HT1080 (cell line): ENCODE measurements at places on chromosomes 12 and 14.

DNA sequence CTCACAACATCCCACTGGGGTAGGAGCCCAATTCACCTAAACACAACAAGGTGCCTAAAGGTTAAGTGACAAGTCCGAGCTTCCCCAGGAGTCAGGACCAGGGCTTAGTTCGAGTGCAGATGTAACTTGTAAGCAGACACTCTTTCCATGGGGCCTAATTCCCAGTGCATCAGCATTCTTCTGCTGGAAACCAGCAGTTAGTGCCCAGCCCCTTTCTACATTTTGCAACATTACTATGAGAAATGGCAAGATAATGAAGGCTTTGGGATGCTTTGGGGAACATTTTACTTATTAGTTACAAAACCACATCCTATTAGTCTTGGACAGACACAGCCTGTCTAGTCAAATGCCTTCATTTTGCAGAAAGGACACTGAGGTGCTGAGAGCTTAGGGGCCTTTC, 179.8 kb downstream of the CALM1 start:
- no peak for DNase-seq

- peak; percentile 84 for DNase-seq
Measured at GRCh38 chr12:19946550-19946949, 421.8 kb upstream of the PDE3A start.

- peak; percentile 78 for DNase-seq
Measured at GRCh38 chr14:52950898-52951680, at the start of gene FERMT2. TSS of gene FERMT2 (minus strand) at chr14:52951050. CDS start at chr14:52950568, 482 bp downstream.

GRCh38 chr12:52307836-52308805, 13.1 kb downstream of the KRT83 start:
- no peak for DNase-seq

GRCh38 chr14:100334904-100335303, 11.8 kb downstream of the SLC25A47 start:
- no peak for DNase-seq

GRCh38 chr14:79608446-79608845, 602.9 kb downstream of the DIO2 start:
- no peak for DNase-seq

- no peak for DNase-seq
Measured at GRCh38 chr14:64193821-64194220, 100.3 kb downstream of the ESR2 start.

DNA sequence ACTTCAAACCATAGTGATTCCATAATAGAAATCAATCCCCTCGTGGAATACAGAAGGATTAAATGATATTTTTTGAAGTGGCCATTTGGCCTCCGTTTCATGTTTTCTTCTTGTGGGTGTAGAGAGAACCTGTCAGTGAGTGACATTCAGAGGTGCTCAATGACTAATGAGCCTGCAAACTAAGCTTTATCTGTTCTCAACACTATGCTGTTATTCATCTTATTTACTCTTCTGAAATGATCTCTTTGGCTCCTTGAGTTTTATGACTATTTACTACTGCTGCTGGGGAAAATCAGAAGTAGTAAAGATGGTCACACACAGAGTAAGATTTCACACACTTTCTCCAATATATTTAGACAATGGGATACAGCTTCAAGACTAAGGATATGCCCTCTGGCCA, 30.4 kb downstream of the ATP2B1 start:
- DNase-seq = no peak

- no peak for DNase-seq
Measured at GRCh38 chr12:86174188-86174587, 82.0 kb downstream of the MGAT4C start.

DNA sequence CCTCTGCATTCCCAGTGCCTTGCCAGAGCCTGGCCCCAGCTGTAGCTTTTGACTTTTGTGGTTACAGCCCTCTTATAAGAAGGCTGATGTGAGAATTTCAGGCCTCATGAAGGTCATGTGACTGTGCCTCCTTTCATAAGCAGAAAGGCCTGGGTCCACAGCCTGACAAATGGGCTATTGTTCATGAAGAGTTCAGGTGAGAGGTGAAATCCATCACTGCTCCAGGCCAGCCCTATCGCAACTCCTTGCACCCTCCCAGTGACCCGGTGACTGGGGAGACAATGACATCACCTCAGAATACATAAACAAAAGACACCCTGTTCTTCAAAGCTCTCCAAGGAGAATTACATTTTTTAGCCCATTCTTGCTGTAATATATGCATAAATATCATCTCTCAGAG, 321.5 kb downstream of the PCNX1 start:
- DNase-seq = peak; percentile 54

GRCh38 chr12:115835445-115835844, 442.0 kb downstream of the MED13L start:
- DNase-seq = no peak

DNA sequence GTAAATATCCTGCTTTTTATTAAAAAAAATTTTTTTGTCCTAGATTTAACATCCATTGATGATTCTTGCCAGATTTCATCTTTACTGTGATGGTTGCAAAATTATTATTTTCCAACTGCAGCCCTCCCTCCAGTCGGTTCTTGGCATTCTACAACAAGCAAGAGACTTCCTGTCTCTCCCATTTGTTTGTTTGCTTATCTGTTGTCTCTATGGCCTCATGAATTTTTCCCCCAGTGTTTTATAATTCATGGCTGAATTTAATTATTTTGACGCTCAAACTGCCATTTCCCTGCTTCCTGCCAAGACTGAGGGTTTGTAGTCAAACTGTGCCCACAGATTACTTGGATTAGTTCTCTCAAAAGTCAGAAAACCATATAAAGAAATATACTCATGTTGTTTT, 25.9 kb downstream of the CGRRF1 start:
- DNase-seq = no peak

GRCh38 chr12:28443337-28443736, 253.1 kb downstream of the CCDC91 start:
- no peak for DNase-seq

- DNase-seq = no peak
Measured at GRCh38 chr12:113302886-113303640, 31.8 kb downstream of the SLC8B1 start.

DNA sequence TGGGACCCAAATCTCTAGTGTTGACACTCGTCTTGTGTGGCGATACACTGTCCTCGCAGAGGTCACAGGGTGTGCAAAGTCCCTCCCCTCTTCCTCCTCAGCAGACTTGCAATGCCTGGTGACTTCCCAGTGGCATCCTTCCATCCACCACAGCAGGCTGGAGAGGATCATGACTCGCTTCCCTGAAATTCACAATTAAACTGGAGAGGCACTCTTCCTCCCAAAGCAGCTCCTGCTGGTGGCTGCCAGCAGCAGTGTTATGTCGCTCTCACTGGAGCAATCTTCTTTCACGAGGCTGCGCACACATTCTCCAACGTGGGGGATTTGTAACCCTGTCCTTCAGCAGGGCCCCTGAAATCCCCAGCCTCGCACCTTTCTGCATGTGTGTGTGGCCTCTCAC, 145.2 kb upstream of the TMCC3 start:
- peak; percentile 48 for DNase-seq

DNA sequence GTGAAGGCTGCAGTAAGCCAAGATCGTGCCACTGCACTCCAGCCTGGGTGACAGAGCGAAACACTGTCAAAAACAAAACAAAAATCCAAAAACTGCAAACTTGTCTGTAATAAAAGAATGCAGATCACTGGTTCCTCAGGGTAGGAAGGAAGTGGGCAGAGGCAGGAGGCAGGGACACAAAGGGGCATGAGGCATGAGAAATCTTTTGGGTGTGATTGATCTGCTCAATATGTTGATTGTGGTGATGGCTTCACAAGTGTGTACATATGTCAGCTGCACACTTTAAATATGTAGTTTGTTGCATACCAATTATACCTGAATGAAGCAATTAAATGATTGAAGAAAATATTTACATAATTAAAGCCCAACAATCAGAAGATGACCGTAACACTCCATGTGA, 117.6 kb downstream of the CMAS start:
- DNase-seq = no peak

DNA sequence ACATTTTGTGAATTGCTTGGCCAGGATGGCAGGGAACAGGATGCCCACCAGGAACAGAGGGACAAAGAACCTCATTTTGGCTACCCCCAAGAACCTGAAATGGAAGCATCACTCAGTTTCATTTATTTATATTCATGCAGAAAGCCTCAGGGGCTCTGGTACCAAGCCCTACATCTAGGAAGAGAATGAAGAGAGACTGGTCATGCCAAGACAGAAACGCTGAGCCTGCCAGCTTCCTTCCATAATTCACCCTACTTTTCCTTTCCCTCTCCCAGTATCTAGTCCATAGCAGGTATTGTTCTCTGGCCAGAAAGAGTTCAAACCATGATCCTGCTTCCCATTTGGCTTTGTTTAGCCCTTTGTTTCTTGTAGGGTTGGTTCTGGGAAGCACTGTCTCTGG, at the start of gene LALBA:
Gene LALBA, minus strand, starts transcription at position 101 of the 400 bp plus-strand sequence. Its CDS starts 26 bp downstream, at position 75.
- no peak for DNase-seq

GRCh38 chr14:88452231-88452630, 66.8 kb downstream of the SPATA7 start:
- DNase-seq = peak; percentile 21
